ENCODE measurements at places on chromosomes 3 and 15. TPM values are rescaled to one million over a fixed set of nuclear protein-coding genes. Genes with fewer than 3 reads are reported as not detected.

- H3K4me3 ChIP-seq, result no peak overlapping the region
- no peaks in the 10 kb centered on the region for H3K36me3 ChIP-seq
- H3K27me3 ChIP-seq, result no peaks in the 10 kb centered on the region
- no peaks in the 10 kb centered on the region for H3K4me1 ChIP-seq
Observed at GRCh38 chr15:100043692-100044091, 298.1 kb downstream of the ADAMTS17 start.

DNA sequence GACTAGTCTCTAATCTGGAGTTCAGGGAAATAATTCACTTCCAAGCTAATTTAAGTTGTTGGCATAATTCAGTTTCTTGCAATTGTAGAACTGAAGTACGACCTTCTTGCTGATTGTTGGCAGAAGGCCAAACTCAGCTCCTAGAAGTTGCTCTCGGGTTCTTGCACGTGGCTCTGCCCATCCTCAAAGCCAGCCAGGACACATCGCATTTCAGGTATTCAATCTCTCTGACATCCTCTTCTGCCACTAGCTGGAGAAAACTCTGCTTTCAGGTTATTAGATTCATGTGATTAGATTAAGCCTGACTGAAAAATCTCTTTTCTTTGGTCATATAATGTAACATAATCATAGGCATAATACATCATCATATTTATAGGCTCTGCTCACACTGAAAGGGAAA, 362.0 kb downstream of the ZPLD1 start:
- DNase-seq, result no peak
- H3K4me3 ChIP-seq, result no peak overlapping the region
- H3K27ac ChIP-seq, result no peak overlapping the region

Gene CHRM5
- total RNA-seq, result not detected

Gene SCN5A
- total RNA-seq, result 0.61 TPM

DNA sequence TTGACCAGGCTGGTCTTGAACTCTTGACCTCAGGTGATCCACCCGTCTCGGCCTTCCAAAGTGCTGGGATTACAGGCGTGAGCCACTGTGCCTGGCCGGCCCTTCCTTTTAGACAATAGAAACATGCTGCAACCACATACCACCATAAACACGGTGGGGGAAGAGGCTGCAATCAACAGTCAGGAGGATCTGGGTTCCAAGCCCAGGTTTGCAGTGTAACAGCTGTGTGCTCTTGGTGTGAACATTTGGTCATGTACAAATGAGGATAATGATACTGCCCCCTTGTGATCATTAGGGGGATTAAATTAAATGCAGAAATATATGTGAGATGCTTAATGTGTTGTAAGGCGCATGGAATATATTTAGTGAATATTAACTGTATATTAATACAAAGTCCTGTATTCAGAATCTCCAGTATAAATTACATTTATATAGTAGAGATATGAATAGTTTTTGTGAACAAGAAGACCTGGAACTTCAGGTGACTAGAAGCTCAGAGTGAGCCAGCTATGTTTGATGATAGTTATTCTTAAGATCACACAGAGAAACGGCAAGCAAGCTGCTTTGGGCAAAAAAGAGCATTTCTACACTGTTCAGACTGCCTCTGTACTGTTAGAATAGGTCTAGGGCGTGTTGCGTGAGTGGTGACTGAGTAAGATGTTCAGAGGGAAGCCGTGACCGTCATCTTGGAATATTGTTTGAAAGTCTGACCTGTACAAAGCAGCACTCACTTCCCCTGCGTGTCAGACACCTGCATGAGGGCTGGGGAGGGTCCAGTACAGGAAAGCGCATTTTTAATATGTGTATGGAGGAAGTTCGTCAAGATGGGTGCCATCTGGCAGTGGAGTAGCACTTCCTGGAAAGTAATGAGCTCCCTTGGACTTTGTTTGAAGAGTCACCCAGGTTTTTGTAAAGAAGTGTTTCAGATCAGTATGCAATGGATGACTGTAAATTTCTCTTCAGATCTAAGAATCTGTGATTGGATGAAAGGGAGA, 125.8 kb downstream of the PGPEP1L start:
- H3K36me3 ChIP-seq, result no peaks in the 10 kb centered on the region
- no peak overlapping the region for H3K27ac ChIP-seq
- H3K4me3 ChIP-seq, result no peak overlapping the region
- H3K4me1 ChIP-seq, result no peaks in the 10 kb centered on the region

- no peak overlapping the region for H3K4me3 ChIP-seq
- no peak for DNase-seq
- H3K27ac ChIP-seq, result no peak overlapping the region
- H3K36me3 ChIP-seq, result no peaks in the 10 kb centered on the region
- peaks cover 41% of the 10 kb centered on the region for H3K4me1 ChIP-seq
Observed at GRCh38 chr15:85458764-85459163, 78.4 kb downstream of the AKAP13 start.

- no peak overlapping the region for H3K27ac ChIP-seq
- H3K4me1 ChIP-seq, result peaks cover 14% of the 10 kb centered on the region
- H3K36me3 ChIP-seq, result peaks cover 5% of the 10 kb centered on the region
- H3K4me3 ChIP-seq, result no peak overlapping the region
Observed at GRCh38 chr3:11346416-11346815, 74.2 kb downstream of the ATG7 start.

- no peaks in the 10 kb centered on the region for H3K27me3 ChIP-seq
- no peak overlapping the region for H3K27ac ChIP-seq
- peaks cover 15% of the 10 kb centered on the region for H3K36me3 ChIP-seq
- no peak overlapping the region for H3K4me3 ChIP-seq
- DNase-seq, result no peak
Observed at GRCh38 chr15:41930221-41930866, 36.5 kb upstream of the SPTBN5 start.

GRCh38 chr3:190435618-190436017, 14.1 kb downstream of the TMEM207 start:
- no peak overlapping the region for H3K27ac ChIP-seq
- H3K4me3 ChIP-seq, result no peak overlapping the region
- no peaks in the 10 kb centered on the region for H3K36me3 ChIP-seq
- peaks cover 28% of the 10 kb centered on the region for H3K4me1 ChIP-seq

DNA sequence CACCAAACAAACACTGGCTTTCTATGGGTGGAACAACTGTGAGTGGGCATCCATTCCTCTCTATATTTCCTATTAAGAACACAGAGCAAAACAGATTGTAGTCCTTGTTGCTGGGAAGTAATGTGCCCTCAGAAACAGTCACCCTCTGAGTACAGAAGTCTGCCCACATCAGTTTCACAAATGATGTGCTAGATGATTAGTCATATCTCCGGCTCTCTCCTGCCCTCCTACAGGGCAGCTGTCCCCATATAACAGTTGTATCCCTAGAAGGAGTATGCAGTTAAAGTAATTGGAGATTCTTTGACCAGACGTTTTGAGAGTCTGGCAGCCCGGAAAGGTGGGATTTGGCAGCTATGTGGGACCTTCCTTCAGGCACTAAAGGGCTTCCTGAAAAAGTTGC, 159.9 kb downstream of the APBA2 start:
- H3K36me3 ChIP-seq, result no peaks in the 10 kb centered on the region
- no peak for DNase-seq
- H3K4me3 ChIP-seq, result no peak overlapping the region
- no peak overlapping the region for H3K27ac ChIP-seq
- H3K27me3 ChIP-seq, result no peaks in the 10 kb centered on the region

DNA sequence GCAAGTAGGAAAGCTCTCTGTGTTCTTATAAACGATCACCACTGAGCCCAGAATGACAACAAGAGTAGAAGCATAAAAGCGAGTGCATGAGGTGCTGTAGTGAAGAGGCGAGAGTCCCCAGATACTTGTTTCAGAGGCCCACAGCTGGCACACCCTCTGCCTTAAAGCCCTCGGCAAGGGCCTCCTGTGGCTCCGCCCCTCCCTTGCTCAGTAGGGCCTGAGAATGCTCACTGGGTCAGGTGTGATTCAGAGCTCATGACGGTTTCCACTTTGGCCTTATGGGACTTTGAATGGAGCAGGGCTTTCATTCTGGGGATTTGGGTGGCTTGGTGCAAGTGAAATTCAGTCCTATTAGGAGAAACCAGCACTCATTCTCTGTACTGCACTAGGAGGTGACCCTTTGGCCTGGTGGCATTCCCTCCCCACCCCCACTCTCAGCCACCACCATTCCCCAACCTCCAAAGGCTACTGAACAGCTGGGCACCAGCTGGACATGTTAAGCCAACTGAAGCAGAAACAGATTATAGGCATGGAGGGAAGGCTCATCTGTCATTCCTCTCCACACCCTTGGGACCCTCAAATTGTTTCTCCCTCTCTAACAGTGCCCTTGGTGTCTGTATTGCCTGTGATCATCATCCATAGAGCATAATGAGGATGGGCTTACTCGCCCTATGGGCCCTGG, 109.6 kb upstream of the CTDSPL start:
- no peak overlapping the region for H3K4me3 ChIP-seq
- no peak for DNase-seq
- no peaks in the 10 kb centered on the region for H3K36me3 ChIP-seq
- H3K4me1 ChIP-seq, result no peaks in the 10 kb centered on the region

DNA sequence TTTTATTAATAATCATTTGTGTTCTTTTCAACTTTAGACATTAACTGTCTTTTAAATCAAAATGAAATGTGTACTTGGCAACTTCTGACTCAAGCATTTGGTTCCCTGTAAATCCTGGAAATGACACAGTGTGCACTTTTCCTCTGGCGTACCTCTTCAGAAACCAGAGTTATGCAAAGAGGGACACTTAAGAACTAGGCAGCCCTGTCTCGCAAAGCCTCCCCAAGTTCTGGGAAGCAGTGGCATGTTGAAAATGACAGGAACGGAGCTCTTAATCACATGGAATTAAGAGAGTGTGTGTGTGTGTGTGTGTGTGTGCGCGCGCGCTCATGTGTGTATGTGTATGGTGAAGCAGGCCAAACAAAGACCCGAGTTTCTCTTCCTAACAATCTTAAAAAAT, 707.4 kb downstream of the MECOM start:
- H3K36me3 ChIP-seq, result no peaks in the 10 kb centered on the region
- no peaks in the 10 kb centered on the region for H3K27me3 ChIP-seq
- no peak overlapping the region for H3K4me3 ChIP-seq
- H3K27ac ChIP-seq, result no peak overlapping the region

Gene PPP1R14D
- total RNA-seq, result 0.51 TPM

DNA sequence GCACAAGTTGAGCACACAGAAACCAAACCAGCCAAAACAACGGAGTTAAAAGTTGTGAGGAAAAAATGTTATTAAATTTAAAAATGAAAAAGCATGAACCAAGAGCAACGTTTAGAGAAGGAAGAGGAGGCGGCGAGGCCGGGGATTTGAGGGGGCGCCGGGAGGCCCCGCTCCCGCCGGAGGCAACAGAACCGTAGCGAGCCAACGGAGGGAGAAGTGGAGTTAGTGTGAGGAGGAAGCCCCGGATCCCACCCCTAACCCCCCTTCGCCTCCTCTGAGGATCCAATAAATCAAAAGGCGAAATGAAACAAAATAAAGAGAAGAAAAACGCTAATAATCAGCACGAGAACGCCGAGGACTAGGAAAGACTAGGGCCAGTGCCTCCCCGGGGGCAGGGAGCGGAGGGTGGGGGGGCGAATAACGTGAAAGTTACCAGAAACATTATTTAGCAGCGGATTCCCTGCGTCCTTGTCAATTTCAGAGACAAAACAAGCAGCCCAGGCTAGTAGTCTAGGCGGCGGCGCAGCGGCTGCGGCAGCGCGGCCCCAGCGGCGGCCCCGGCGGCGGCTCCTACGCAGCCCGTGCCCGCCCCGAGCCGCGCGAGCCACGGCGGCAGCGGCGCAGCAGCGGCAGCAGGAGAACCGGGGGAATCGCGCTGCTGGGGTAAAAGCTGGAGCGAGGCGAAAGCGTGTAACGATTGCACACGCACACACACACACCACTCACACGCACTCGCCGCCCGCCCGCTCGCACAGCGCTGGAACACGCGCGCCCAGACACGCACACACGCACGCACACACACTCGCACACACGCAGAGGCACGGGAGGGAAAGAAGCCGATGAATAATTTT, 1.7 kb downstream of the MEIS2 start:
- peaks cover 71% of the 10 kb centered on the region for H3K36me3 ChIP-seq
- peak overlapping the region; percentile 97 for H3K27ac ChIP-seq

DNA sequence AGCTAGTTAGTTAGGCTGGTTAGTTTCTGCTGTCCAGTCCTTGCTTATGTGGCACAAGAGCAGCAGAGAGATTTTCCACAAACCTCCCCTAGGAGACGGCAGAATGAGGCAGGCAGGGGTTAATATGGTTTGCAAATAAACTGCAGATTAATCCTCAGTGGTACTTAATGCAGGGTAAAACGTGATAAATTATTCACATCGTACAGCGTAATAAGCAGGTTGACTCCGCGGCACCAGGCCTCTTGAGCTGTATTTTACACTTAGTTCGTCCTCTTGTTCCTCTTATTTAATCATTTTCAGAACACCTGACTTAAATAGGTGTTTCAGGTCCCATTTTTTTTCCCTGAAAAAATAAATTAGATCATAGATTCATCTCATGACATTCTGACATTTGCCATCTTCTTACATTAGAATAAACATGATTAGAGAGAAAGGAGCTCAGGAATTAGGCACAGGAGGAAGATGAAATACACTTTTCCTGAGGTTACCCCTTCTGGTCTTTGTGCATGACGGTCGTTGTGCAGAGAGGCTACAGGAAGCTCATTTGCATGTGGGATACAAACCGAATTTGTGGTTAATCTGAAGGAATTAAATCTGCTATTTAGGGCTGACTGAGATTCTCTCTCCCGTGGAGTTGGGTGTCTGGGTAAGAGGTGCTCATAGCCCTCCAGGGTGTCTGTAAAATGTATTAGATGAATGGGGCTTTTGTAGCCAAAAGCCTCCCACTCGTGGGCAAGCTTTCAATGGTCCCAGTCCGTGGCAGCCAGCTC, 27.1 kb upstream of the VPS8 start:
- no peak overlapping the region for H3K4me3 ChIP-seq
- no peaks in the 10 kb centered on the region for H3K36me3 ChIP-seq
- no peak overlapping the region for H3K27ac ChIP-seq
- H3K27me3 ChIP-seq, result peaks cover 35% of the 10 kb centered on the region
- DNase-seq, result no peak
- peaks cover 14% of the 10 kb centered on the region for H3K4me1 ChIP-seq

- DNase-seq, result no peak
- H3K4me1 ChIP-seq, result peaks cover 7% of the 10 kb centered on the region
- no peak overlapping the region for H3K27ac ChIP-seq
- no peaks in the 10 kb centered on the region for H3K36me3 ChIP-seq
Observed at GRCh38 chr15:78368651-78369050, 28.5 kb downstream of the CRABP1 start.

Gene EEFSEC
- 38.9 TPM for total RNA-seq

Gene CNTN3
- total RNA-seq, result not detected

DNA sequence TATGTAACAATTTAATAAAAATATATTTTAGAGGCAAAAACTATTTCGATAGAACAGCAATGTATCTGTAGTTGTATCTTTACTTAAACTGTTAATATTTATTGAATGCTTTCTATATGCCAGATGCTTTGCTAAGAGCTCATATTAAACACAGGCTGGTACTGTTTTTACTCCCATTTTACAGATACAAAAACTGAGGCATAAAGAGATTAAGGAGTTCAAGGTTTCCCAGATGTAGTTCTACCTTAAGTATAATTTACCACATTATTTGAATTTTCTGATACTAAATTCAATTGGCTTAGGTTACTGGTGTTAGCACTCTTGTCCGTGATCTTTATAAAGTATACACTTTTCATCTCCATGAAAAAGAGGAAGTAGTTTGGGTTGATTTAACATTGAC, 149.8 kb downstream of the ROBO2 start:
- no peaks in the 10 kb centered on the region for H3K36me3 ChIP-seq
- DNase-seq, result no peak
- H3K4me1 ChIP-seq, result peaks cover 15% of the 10 kb centered on the region
